ENCODE measurements at places on chromosomes 5 and 9.

- DNase-seq: no peak
These were observed 143.5 kb downstream of the GHR start for GRCh38 chr5:42566652-42567295.

DNA sequence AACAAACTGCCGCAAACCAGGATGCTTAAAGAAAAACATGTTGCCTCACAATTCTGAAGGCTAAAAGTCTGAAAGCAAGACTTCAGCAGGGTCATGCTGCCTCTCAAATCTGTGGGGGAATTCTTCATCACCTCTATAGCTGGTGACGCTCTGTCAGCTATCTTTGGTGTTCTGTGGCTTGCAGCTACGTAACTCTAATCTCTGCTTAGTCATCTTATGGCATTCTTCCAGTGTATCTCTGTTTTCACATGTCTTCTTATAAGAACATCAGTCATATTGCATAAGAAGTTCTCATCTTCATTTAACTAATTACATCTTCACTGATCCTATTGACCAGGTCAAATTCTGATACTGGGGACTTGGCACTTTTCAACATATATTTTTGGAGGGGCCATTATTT, 243.0 kb downstream of the CDH10 start:
- no peak for DNase-seq

DNA sequence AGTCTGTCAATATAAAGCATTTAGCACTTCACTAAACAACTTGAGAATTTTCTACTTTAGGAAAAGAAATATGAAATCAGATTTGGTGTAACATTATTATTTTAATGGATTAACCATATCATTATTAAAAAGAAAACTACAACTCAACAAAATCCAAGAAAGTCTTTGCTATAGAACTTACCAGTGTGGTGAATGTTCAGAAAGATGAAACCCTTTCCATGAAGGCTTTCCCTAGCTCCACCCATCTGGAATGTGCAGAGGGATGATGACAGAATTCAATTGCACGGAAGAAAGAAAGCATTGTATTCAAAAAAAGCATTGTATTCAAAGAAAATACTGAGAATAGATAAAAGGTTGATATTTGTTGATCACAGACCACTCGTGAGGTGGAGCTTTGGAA, 328.6 kb upstream of the NUDT12 start:
- DNase-seq: no peak

DNA sequence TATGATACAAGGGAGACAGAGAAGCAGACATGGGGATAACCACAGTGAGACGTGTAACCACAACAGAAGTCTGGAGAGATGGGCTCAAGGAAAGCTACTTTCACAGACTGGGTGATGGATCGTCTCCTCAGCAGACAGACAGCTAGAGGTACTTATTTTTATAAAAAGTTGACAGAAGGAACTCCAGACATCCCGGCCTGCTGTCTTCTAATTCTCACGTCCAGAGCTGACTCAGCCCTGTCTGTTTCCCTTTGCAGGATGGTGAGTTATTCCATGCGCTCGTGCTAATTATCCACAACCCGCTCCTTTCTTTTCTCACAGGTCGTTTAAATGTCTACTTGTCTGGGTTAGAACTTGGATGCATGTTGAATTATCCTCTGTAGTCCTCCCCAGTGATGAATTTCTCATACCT, 304.5 kb downstream of the CWC27 start:
- no peak for DNase-seq

GRCh38 chr5:130526708-130527107, 622.4 kb downstream of the CHSY3 start:
- DNase-seq: no peak

DNA sequence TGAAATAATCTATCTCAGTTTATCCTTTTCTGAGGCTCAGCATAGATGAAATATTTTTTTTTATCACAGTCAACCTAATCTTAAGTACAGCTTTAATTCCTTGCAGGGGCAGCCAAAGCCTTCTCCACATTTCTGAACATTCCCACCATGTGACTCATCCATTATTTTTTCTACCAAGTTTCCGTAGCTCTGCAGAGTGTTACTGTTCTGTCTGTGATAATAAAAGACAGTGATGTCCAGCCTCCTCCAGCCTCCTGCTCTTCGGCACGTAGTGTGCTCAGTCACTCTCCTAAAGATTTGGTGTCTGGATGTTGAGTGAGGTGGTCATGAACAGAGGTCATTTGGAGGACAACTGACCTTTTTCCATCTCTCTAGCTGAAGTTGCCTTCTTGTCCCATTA, 338.1 kb upstream of the ADAMTS16 start:
- no peak for DNase-seq

- DNase-seq: no peak
These were observed 60.4 kb downstream of the RAB14 start for GRCh38 chr9:121141306-121141705.

DNA sequence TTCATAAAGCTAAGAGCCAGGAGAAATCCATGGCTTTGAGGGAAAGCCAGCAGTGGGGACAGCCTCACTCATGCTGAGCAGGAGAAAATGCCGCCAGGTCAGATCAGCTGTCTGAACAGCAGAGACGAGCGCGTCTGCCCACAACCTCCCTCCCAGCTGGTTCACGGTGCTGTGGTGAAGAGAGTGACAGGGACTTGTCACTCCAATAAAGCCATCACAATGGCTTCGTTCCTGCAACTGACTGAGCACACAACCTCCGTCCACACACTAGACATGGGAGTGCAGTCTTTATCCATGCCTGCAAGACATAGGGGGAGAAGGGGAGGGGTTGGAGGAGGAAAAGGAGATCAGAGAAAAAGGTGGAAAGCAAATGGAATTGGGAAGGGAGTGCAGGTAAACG, 206.9 kb downstream of the GABBR2 start:
- no peak for DNase-seq

DNA sequence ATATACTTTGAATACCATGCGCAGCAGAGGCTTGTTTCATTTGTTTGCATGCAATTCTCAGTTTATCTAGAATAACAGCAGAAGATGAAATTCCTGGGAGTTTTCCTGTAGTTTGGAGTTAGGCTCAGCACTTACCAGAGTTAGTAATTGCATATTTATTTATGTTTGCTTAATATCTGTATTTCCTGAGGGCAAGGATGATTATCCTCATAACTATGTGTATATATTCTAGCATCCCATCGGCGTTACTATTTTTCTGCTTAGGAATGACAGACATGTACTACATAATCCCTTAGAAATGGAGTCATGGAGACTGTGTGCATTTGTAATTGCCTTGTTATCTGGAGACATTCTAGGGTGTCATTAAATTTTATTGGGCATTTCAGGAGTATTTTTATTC, 1184.8 kb downstream of the DTWD2 start:
- no peak for DNase-seq

DNA sequence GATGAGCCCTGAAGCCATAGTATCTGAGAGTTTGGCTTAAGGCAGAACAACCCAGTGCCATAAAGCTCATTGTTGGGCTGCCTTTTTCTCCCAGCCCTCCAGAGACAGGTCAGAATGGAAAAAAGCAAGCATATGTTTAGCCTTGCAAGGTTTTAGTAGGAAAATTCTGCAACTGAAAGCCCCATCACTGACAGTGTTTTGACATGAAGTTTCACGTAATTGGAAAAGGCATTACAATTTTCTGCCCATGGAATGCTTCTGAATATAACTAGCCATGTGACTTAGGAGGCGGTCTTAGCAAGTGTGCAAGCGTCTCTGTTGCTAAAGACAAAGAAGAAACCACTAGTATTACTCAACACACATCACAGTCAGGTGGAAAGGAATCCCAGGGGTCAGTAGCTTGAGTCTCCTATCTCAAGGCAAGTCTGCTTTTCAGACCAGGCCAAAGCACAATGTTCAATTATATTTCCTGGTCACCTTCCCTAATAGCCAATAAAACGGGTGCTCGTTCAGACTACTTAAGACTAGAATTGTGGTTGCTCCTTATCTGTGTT, 117.6 kb downstream of the CARTPT start:
- no peak for DNase-seq

GRCh38 chr5:133478199-133478985, 133.9 kb downstream of the FSTL4 start:
- DNase-seq: no peak

DNA sequence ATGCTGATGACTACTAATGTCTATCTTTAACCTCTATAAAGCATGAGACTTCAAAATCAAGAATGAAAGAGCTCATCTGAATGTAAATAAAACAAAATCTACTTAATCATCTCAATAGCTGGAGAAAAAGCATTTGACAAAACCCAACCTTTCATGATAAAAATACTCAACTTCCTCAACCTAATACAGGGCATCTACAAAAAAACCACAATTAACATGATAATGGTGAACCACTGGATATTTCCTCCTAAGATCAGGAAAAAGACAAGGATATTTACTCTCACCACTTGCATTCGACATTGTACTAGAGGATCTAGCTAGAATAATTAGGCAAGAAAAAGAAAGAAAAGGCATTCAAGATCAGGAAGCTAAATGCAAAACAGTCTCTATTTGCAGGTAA, 49.3 kb downstream of the FAM169A start:
- DNase-seq: no peak

- DNase-seq: no peak
These were observed 118.1 kb downstream of the DPYSL3 start for GRCh38 chr5:147391781-147392180.

- no peak for DNase-seq
These were observed 468.5 kb downstream of the CDH9 start for GRCh38 chr5:26569929-26570258.

GRCh38 chr5:166499447-166500240, 1791.8 kb upstream of the WWC1 start:
- DNase-seq: no peak

- DNase-seq: no peak
These were observed 348.1 kb downstream of the ADAMTS6 start for GRCh38 chr5:65133477-65134110.

GRCh38 chr9:35836595-35836994, 7.6 kb downstream of the TMEM8B start:
- DNase-seq: no peak

- no peak for DNase-seq
These were observed 548.5 kb upstream of the GRAMD2B start for GRCh38 chr5:125874717-125875116.

GRCh38 chr5:15646371-15646770, 146.4 kb downstream of the FBXL7 start:
- no peak for DNase-seq

- DNase-seq: peak; percentile 68
These were observed 34.6 kb upstream of the TNIP1 start for GRCh38 chr5:151115272-151115905.

- DNase-seq: no peak
These were observed 353.3 kb downstream of the ARHGEF28 start for GRCh38 chr5:73979321-73979720.

- DNase-seq: no peak
These were observed 8.5 kb downstream of the PTGS1 start for GRCh38 chr9:122379340-122379739.

DNA sequence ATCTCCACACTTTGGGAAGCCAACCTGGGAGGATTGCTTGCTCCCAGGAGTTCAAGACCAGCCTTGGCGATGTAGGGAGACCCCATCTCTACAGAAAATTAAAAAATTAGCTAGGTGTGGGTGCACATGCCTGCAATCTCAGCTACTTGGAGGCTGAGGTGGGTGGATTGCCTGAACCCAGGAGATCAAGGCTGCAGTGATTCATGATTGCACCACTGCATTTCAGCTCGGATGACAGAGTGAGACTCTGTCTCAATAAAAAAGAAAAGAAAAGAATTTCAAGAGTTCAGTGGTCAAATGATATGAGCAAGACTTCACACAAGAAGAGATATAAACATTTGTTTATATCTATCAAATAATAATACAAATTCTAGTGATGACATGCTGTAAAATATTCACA, 23.0 kb upstream of the MTAP start:
- DNase-seq: no peak

GRCh38 chr9:129888293-129889121, 53.2 kb downstream of the USP20 start:
- DNase-seq: peak; percentile 99

DNA sequence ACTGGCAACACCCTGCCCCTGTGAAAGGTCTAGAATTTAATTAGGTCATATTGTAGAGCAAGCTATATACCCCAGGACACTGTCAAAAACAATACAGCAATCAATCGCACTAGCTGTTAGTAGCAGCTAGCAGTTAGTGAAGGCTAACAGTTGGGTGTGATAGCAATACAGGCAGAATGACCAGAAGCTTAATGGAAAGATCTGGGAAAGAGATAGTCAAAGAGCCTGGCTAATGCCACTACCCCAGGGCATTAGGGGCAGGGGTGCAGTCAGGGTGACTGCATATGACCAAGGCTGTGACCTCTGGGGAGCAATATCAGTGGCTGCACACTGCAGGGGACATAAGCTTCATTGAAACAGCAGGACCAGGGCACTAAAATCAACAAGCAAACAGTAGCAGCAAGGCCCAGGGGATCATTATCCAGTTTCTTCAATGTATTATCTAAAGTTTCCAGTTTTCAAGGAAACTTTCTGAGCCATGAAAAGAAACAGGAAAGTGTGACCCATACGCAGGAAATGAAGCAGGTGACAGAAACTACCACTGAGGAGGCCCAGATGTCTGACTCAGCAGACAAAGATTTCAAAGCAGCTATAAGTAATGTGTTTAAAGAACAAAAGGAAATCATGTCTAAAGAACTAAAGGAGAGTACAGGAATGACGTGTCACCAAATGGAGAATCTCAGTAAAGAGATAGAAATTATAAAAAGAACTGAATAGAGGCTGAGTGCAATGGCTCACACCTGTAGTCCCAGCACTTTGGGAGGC, 82.4 kb downstream of the ZNF354C start:
- DNase-seq: peak; percentile 27

DNA sequence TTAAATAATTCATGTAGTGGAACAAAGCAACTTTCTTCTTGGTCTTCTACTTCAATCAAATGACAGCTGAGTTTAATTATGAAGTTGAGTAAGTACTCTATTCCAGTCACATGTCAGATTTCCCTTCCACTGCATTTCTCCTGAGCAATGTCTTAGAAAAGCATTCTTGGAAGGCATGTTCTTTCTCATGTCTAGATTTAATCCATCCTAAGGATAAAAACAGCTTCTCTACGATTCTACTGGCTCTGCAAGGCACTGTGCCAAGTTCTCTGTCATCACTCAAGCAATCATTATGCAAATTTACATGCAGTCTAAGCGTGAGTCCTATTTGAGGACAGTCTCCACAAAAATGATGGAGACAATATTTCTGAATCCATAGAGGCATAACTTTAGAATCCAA, 142.4 kb downstream of the YIPF5 start:
- no peak for DNase-seq

DNA sequence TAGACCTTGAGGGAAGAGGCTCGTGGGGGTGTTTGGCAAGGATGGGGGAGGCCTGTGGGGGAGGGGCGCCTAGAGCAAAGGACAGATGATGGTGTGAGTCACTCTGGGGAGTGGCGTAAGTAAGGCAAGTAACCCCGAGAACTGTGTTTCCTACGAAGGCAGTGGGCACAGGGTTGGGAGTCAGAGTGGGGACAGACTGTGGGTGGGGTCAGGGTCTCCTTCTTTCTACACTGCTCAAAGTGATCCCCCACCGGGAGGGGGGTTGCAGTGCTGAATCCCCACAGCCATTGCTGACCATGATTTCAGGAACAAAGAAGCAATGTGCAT, 136.8 kb downstream of the TENT4A start:
- DNase-seq: no peak

- DNase-seq: no peak
These were observed 50.9 kb downstream of the RXRA start for GRCh38 chr9:134377143-134377484.

GRCh38 chr5:33719769-33720168, 172.0 kb downstream of the ADAMTS12 start:
- no peak for DNase-seq

- DNase-seq: no peak
These were observed 410.1 kb downstream of the MAT2B start for GRCh38 chr5:163915481-163915961.

All from stimulated activated naive CD8-positive, alpha-beta T cell treated with anti-CD3 and anti-CD28 coated beads, Interleukin-15, amount 100 ng/mL, for 72 hours (primary cell).